ENCODE measurements at places on chromosomes 1 and 21.
A peak's percentile ranks its signal among the peaks of the same experiment; 100 is the strongest.

GRCh38 chr1:197342669-197343068 lies 74.6 kb downstream of the CRB1 start:
- no peak for DNase-seq

- DNase-seq: no peak
Observed at GRCh38 chr1:53345996-53346813, 18.3 kb upstream of the LRP8 start.

GRCh38 chr21:35197191-35197590 lies 148.1 kb upstream of the RUNX1 start:
- DNase-seq: no peak

- peak; percentile 44 for DNase-seq
Observed at GRCh38 chr1:46532498-46533178, 18.8 kb downstream of the KNCN start.

- no peak for DNase-seq
Observed at GRCh38 chr1:89721351-89721750, 88.4 kb downstream of the LRRC8C start.

All from activated CD8-positive, alpha-beta memory T cell treated with anti-CD3 and anti-CD28 coated beads for 4 hours (primary cell).